Thoracic aorta (tissue), 2 donors: ENCODE measurements at places on chromosomes 1 and 21. TPM values are rescaled to one million over a fixed set of nuclear protein-coding genes. Genes with fewer than 3 reads are reported as not detected.

DNA sequence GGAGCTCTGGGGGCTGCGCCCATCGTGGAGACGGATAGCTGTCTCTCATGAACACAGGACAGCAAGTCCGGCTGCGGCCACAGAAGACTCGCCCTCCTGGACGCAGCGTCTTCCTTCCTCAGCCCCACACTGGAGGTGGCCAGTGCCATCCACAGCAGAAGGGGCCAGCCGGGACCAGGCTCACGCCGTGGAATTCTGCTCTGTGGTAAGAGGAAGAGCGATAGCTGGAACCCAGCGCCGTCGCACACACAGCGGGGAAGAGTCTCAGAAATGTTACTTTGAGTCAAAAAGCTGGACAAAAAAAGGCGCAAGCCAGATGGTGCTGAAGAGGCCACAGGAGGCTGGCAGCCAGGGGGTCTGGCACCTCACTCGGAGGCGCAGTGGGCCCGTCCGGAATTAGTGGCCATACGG, 113.9 kb upstream of the COL6A1 start:
- no peak for DNase-seq

GRCh38 chr1:175034775-175035174, 11.6 kb upstream of the MRPS14 start:
- DNase-seq, result no peak

- no peak for DNase-seq
These were observed 73.3 kb downstream of the ARID4B start for GRCh38 chr1:235254721-235255120.

DNA sequence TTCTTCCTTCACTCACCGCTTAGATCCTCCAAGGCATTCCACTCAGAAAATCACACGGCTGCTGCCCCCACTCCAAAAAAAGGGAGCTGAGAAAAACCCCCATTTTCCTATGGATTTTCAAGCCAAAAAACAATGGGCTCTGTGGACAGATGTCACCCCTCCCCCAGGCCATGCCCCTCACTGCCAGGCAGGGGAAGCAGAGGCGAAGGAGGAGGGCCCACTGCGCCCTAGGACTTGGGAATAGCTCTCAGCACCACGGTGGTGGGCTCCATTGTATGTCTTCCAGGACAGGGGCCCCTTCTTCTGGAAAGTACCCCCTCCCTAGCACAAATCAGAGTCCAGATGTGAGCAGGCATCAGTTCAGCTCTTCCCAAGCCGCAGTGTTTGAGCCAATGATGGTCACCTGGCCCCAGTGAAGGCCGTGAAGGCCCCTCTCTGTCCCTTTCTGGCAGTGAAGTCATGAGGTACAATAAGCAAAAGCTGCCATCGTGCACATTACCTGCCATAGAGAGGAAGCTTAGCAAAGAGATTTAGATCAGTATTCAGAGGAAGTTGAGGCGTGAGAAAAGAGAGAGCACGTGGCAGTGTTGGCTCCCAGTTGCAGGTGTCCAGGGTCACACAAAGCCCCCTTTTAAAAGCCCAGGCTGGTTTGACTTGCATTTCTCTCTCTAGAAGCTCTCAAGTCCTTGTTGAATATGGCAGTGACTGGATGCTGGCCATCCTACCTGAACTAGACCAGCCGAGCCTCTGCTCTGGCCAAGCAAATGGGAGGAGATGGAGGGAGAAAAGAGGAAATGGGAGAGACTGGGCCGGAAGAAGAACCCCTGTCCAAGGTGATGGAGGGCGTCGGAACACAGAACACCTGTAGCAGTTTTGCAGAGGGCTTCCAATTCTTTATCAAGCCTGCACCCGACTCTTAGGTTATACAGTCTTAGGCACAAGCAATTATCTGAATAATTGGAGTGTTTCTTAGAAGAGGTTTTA, 149.0 kb downstream of the TOMM20 start:
- DNase-seq, result no peak

- no peak for DNase-seq
These were observed 34.8 kb downstream of the ZMYND12 start for GRCh38 chr1:42420911-42421585.

DNA sequence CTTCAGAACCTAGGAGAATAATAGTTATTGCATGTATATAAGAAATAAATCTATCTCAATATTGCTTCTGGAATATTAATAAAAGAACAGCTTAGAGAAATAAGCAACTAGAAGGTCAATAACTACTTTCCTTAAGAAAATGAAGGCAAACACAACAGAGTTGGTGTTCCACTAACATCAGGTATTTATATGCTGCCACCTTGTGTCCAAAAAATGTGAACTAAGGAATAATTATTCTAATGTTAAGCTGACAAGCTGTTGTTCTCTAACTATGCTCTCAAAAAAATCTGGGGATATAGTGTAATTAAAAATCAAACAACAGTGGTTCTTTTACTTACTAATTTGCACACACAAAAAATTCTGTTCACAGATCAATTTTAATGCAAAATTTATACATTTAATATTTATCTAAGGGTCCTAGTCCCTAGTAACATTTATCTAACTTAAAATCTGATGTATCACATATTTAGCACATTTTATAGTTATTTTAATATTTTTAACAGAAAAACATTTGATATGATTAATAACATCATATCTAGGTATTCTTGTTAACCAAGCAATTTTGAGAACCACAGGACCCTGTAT, 39.6 kb downstream of the UCHL5 start:
- DNase-seq, result no peak

GRCh38 chr1:8407652-8408051, 89.7 kb downstream of the SLC45A1 start:
- DNase-seq, result no peak

DNA sequence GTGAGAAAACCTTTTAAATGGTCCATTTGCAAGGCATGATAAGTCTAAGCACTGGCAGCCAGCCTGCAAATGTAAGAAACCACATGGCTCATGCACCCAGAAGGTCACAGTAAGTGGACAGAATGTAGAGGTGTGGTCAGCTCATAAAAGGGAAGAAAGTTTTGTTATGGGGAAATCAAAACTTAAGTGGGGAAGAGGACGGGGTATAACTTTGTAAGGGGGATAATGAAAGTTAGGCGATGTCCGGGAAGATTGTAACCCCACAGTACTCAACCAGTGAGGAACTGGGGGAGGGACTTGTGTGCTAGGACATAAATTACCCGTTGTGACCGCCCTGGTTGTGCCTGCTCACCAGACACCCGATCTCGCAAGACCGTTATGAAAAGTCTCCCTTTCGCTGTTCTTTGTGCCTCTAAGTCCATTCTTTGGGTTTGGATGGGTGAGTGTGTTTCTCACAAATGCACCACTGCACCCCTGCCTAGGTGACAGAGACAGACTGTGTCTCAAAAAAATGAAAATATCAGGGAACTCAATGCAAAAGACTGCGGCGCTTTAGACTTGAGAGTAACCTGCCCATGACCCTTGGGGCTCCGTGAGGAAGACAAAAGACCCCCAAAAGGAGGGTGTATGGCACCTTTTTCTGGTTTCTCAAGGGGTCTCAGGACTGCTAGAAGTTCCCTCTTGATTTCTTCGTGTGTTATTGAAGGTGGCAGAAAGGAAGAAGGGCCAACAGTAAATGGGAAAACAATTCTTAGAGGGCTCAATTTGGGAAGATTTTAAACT, 28.6 kb upstream of the ZNF496 start:
- DNase-seq, result no peak

DNA sequence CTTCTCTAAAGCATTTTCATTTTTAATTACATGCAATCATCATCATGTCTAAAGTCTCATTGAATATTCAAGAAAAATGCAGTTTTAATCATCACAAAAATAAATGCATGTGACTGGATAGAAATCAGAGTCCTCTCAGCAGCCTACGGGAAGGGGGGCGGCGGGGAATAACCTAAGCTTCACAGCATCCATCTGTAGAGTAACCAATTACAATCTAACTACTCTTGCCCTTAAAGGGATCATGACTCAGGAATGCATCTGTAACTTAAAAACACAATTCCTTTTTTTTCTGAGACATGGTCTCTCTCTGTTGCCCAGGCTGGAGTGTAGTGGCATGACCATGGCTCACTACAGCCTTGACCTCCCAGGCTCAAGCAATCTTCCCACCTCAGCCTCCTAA, 22.6 kb downstream of the MTF1 start:
- DNase-seq, result no peak

- DNase-seq, result no peak
These were observed 745.5 kb downstream of the LRRIQ3 start for GRCh38 chr1:73452522-73452921.

DNA sequence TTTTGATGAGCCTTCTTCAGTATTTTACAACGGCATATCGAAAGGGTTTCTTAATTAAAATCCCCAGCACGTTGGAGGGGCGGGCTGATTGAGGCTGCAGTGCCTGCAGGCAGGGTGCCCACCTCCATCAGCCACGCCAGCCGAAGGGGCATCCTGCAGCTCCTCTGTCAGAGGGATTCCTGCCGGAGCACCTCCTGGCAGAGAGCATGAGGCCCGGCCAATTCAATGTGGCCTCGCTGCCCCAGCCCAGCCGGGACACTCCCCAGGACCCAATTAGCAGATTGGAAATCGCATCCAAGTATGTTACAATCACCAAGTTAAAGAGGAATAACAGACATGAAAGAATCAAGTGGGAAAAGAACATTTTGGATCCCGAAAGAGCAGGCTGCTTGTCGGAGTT, 216.6 kb downstream of the ST6GALNAC3 start:
- DNase-seq, result no peak

- DNase-seq, result no peak
These were observed 17.2 kb upstream of the FGGY start for GRCh38 chr1:59279645-59280044.

DNA sequence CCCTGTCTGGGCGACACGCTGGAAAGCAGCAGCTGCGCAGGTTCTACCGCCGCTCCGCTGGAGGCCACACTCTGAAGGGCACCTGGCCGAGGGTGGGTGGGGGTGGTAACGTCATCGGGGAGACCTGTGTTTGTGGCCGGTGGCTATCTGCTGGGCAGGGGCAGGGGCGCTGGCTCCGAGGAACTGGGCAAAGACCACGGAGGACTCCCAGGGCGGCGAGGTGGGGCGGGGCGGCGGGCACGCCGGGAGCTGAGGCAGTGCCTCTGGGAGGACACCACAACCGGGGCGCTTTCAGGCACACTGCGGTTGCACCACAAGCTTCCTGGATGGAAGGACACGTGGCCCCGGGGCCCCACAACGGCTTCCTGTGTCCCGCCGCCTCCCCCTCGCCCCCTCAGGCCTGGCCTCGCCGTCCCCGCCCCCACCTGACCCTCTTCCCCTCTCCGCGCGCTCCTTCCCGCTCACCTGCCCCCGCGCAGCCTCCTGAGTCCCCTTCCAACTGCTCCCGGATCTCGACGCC, 3.3 kb upstream of the DENND2D start:
- no peak for DNase-seq

DNA sequence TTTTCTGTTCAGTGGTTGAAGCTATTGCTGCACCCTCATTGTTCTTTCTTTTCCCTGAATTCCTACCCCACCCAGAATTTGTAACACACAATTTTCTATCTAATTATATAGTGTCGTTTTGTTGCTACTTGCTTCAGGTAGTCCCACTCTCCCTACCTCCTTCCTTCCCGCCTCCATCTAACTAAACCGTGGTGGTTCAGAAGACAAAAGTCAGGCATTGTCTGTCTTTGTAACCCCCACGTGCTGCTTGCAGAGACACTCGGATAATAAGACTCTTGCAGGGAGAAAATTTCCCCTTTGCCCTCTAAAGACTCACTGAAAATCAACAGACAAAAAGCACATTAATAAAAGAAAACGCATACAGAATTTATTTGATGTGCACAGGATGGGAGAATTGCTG, 46.2 kb upstream of the BTG3 start:
- DNase-seq, result no peak

DNA sequence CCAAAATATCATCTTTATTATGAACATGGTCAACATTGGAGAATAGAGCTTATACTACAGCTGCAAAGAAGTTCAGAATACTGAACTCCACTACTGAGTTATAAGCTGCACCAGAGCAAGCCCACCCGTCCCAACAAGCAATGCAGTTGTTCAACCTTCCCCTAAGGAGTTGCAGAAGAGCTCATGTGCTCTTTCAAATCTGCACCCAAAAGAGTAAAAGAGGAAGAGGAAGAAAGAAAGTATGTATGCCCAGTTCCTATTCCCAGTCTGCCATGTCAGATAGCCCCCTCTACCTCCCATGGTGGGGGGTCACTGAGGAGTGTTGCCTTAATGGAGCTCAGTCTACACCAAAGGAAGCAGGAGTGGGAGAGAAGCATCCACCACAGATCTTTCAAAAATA, 6.9 kb downstream of the C1orf162 start:
- no peak for DNase-seq

GRCh38 chr1:177185209-177185608, 14.5 kb downstream of the BRINP2 start:
- no peak for DNase-seq

- DNase-seq, result no peak
These were observed 780.6 kb downstream of the BRINP3 start for GRCh38 chr1:189697113-189697512.

LY9 gene
- 0.71 TPM for total RNA-seq

IQGAP3 gene
- total RNA-seq, result 3.5 TPM

MIB2 gene
- total RNA-seq, result 48.6 TPM

KIF17 gene
- total RNA-seq, result 0.68 TPM

CD1E gene
- not detected for total RNA-seq

IL22RA1 gene
- 0.21 TPM for total RNA-seq

C4BPA gene
- total RNA-seq, result 0.71 TPM

DDR2 gene
- total RNA-seq, result 133 TPM

FOXO6 gene
- not detected for total RNA-seq

CD164L2 gene
- not detected for total RNA-seq

FCRLB gene
- total RNA-seq, result not detected

C1orf87 gene
- total RNA-seq, result 3.5 TPM

PLEKHA6 gene
- 6.9 TPM for total RNA-seq

SH2D1B gene
- not detected for total RNA-seq

ADAMTS4 gene
- total RNA-seq, result 15.0 TPM

CACNA1S gene
- not detected for total RNA-seq
